Activated T-cell treated with anti-CD3 and anti-CD28 coated beads for 1 hour (primary cell): ENCODE measurements at places on chromosomes 6 and 20.

DNA sequence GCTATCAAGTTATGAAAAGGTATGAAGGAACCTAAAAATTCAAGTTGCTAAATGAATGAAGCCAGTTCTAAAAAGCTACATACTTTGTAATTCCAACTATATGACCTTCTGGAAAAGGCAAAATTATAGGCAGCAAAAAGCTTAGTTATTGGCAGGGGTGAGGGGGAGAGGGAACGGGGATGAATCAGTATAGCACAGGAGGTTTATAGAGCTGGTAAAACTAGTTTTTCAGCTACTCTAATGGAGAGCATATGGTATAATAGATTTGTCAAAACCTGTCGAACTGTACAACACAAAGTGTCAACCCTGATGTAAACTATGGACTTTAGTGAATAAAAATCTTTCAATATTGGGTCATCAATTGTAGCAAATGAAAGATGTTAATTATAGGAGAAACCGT lies 18.7 kb downstream of the MANEA start:
- no peak for DNase-seq

DNA sequence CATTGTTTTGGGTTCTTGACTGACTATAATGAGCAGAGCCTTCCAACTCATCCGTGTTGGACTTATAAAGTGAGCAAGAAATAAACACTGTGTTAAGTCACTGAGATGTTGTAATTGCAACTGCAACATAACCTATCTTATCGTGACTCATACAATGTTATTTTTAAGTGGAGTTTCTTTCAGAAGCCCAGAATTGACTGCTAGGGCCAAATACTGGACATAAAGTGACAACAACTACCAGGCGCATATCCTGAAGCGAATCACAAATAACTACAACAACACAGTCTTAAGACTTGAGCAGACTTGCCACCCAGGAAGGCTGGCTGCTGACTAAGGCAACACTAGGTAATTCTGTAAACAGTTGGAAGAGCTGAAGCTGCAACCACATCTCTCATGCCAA lies 326.6 kb downstream of the COL12A1 start:
- DNase-seq, result no peak

DNA sequence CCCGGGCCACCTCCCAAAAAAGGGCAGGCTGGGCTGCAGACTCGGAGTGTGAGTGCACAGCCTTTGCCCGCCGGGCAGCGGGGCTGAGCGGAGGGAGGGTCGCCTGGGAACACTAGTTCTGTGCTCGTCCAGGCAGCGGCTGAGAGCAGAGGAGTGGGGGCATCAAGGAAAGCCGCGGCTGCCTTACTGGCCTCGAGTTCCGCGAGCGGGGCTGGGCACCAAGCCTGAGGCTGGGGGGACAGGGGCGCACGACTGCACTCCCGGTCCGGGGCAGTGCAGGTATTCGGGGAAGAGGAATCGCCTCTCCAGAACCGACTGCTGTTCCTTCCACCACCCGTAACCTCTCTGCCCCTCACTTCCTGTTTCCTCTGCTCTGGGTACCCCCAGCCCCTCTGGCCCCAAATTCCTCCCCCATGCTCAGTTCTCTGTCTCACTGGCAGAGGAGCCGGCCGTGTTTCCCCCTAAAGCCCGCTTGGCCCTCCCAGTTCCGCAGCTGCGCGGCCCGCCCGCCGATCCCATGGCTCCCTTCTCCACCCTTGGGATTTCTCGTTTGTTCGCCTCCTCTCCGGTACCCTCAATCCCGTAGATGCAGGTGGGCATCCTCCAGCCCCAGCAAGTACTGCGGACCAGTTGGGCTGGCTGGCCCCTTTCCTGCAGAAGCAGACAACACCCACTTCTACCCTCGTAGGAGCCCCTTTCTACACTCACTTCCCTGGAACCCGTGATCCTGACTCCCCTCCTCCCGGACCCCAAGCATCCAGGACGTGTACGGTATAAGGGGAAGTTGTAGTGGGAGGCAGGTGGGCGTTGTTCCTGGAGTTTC lies 5.1 kb downstream of the RING1 start:
- no peak for DNase-seq

GRCh38 chr6:112204350-112204706 lies 50.0 kb downstream of the LAMA4 start:
- DNase-seq, result no peak

DNA sequence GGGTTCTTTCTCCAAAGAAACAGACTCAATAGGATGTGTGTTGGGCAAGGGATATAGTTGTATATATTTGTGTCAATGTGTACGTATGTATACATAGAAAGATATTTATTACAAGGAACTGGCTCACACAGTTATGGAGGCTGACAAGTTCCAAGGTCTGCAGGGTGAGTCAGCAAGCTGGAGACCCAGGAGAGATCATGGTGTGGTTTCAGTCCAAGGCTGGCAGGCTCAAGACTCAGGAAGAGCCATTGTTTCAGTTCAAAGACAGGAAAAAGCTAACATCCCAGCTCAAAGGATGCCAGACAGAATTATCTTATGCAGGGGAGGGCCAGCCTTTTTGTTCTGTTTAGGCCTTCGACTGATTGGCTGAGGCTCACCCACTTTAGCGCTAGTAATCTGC lies 89.9 kb upstream of the RALGAPA2 start:
- DNase-seq, result no peak

DNA sequence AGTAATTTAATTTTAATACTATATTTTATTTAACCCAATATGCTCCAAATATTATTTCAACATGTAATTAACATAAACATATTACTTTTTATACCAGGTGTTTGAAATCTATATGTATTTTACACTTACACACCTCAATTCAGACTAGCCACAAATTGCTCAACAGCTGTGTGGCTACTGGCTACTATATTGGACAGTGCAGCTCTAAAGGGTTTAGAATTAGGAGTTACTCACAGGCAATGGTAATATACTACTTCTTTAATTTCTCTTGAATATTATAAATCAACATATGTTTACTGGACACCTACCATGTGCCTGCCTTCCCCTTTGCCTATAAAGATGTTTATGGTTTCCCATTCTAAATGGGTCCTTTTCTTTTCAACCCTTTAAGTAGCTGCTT lies 2.3 kb downstream of the MTRF1L start:
- DNase-seq, result no peak

DNA sequence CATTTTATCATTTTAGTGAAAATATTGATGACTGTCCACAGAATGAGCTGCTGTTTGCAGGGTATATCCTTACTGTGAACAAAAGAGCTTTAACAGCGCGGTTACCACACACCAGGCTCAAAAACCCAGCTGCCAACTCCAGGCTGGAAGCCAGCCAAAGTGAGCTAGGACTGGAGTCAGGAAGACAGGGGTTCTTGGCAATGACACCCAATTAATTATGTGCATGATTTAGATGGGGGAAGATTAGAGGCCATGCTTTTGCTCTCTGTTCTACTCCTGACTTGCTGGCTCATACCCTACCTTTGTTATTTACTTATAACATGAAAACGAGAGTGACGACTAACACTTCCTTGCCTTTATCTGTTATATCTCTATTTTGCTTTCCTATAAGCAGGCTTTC lies 128.9 kb upstream of the SHLD1 start:
- no peak for DNase-seq

DNA sequence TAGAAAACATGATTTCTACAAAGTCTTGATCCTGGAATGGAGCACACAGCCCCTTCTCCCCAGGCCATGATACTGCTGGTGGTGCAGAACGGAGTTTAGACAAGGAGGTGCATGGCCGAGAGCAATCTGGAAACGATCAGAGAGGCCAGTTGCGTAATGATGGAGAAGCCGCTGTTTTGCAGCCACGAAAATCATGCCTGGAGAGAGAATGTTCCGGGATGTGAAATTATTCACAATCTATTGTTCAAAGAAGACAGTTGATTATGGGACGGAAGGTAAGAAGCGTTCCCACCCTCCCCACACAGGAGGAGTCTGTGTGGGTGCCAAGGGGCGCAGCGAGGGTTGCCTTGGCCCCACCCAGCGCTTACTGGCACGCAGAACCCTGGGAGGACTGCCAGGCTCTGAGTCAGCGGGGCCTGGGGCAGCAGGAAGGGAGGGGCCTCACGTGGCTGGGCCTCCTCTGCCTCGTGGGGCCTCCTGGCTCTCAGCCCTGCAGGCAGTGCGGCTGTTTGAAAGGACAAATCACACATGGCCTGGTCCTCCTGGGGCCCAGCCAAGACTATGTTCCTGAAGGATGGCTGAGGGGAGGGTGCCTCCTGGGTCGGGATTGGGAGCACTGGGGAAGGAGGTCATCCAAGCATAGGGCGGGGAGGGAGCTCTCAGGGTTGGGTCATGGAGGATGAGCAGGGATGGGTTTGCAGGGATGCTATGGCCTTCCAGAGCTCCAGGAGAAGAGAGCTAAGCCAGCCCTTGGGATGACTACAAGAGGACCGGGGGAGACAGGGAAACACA lies 8.7 kb upstream of the AP5S1 start:
- peak; percentile 90 for DNase-seq

GRCh38 chr6:36986704-36987047 lies 680 bp upstream of the MTCH1 start:
- no peak for DNase-seq

DNA sequence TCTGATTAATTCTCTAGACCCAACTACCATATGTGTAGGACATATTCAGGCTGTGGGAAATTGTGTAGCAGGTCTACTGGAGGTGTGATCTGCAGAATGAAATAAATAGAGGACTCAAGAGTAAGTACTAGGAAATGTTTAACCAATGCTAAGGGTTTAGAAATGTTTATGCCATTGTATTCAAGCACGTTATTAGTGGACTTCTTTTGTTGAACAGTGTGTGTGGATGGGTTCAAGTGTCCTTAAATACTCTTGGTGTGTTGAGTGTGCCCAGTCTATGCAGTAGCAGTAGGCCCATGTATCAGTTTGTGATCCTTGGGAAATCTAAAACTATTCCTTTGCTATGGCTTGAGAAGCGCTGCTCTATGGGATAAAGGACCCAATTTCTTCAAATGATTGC lies 112.1 kb downstream of the FARS2 start:
- no peak for DNase-seq

GRCh38 chr6:126631363-126631762 lies 291.4 kb downstream of the CENPW start:
- DNase-seq, result no peak

GRCh38 chr6:90502866-90503407 lies 83.9 kb downstream of the MAP3K7 start:
- no peak for DNase-seq

DNA sequence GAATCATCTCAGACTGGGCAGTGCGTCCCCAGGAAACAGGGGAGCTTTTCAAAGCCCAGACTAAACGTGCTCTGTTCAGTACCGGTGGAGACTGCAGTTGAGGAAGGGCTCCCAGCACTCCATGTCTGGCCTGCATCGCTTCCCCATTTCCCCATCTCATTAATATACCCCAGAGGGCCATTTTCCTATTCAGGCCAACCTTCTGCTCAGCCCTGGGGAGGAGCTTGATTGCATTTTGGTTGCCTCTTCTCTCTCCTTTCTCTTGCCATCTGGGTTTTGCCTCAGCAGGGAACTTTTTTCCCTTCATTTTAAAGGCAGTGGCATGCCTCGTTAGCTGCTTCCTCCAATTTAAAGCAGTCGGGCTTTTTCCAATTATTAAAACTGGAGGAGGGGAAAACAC lies 394.3 kb upstream of the SOX4 start:
- no peak for DNase-seq
